ENCODE measurements at places on chromosomes 3 and 15. TPM values are rescaled to one million over a fixed set of nuclear protein-coding genes. Genes with fewer than 3 reads are reported as not detected.

GRCh38 chr3:195030791-195031321, 240.1 kb downstream of the XXYLT1 start:
- DNase-seq, result peak; percentile 42

Gene CERS3
- total RNA-seq, result 0.36 TPM

GRCh38 chr15:65839354-65839901, 29.9 kb upstream of the RAB11A start:
- DNase-seq, result no peak

Gene ACTL6A
- 39.7 TPM for total RNA-seq

DNA sequence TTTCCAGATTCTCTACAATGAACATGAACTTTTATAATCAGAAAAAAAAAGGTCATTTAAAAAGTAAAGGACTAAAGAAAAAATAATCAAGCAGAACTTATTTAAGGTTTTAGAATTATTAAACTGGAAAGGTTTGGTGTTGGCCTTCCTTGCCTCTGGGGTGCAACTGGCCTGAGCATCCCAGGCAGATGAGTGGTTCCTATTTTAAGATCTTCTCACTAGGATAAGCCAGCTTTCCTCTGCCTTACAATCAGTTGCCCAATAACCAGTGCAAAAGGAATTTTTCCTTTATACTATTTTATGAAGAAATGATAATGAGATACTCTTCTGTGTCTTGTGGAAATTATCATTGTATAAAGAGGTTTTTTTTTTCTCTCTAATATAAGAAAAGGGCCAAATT, 56.6 kb downstream of the SEC22A start:
- no peak for DNase-seq

DNA sequence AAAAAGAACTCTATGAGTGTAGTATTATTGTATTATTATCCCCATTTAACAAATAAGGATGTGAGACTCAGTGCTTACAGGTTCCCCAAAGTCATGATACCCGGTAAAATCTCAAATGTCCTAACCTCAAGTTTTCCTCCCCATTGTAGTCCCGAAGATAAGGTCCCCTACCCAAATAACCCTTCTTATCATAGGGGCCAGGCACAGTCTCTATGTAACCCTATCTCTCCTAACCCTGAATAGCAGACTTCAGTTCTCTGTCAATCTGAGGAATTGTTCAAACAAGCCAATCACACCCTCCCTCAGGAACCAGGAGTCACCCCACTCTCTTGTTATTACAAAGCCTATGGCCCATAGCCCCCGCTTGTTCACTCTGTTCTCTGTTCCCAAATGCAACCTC, 10.5 kb upstream of the SUSD5 start:
- no peak for DNase-seq

DNA sequence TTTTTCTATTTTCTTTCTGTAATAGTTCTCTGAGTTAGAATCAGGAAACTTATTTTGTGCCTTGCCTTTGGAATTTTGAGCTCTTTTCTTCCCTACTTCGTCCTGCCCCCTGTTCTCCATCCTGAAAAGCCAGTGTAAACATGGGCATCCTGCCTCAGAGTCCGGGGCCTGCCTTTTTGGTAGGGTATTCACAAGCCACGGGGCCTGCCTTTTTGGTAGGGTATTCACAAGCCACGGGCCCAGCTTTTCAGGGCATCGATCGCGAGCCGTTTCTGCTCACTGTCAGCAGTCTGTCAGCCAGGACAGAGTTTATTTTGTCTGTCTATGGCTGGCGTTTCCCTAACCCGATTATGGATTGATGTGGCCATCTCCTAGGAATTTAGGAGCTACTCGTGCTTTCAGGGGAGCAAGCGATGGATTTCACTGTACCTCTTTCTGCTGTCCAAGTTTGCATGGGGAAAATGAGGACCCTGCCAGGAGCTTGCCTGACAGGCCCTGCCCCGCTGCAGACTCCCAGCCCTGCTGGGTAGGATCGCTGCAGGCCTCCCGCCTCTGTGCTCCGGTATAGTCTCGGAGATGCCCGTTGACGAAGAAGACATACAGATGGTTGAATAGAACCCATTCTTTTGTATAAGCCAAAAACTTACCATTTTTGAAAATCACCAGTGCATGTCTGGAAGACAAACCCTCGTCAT, 12.8 kb downstream of the SYNM start:
- peak; percentile 43 for DNase-seq

GRCh38 chr3:122989856-122990575, 37.5 kb downstream of the SEMA5B start:
- no peak for DNase-seq

Gene DCBLD2
- 41.8 TPM for total RNA-seq

Gene PAQR9
- 0.13 TPM for total RNA-seq

- DNase-seq, result no peak
These were observed 3.9 kb downstream of the ITIH3 start for GRCh38 chr3:52798376-52798977.

DNA sequence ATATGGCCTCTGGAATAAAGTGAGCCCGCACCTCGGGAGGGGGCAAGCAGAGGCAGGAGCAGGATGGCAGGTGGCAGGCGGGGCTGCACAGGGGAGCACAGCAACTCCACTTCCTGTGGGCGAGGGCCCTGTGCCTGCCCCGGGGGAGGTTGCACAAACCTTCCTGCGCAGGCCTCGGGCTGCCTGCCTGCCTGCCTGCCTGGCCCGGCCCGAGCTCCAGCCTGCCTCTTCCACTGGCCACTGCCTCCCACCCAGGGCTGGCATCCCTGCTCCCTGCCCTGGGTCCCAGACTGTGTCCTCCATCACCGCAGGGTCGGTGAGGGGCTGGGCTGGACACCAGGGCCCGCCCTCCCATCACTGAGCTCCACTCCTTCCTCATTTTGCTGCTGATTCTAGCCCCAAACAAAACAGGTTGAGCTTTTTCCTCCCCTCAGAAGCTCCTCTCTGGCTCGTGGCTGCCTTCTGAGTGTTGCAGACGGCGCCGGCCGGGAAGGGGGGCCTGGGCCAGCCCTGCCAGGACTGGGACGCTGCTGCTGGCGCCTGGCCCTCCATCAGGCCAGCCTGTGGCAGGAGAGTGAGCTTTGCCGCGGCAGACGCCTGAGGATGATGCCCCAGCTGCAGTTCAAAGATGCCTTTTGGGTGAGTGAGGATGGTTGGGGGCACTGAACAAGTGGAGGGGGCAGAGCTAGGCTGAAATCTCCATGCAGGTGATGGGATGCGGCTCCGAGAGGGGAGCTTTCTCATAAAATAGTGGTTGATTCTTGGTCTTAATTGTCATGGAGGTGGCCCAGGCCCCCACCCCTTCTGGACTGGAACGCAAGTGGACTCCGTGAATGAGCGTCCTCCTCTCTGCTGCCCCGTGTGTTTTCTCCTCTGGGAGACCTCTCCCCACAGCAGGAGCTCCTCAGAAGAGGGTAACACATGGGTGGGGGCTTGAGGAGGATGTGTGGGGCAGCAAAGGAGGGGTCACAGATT, at the start of gene PSTPIP1:
Gene PSTPIP1 (plus strand): TSS at position 156 of the 975 bp plus-strand sequence. CDS start 448 bp downstream, at position 604.
- DNase-seq, result peak; percentile 59

GRCh38 chr15:56249092-56249491, 5.4 kb upstream of the RFX7 start:
- DNase-seq, result no peak

DNA sequence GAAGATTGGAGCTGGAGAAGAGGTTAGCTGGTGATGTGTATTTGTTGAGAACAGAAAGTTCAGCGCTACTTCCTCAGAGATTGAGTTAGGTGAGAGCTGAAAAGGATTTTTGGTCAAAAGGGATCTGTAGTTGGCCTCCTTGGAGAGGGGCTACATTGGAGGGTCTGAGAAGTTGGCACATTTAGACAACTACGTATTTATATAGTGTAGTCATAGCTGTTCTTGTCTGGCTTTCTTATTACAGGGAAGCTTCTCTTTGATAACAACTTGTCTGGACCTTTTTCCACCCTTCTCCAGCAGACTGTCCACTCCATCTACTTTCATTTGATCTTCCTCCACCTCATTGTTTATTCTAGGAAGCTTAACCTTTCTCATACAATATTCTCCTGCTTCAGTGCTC, 43.7 kb downstream of the KAT2B start:
- DNase-seq, result no peak

GRCh38 chr15:79168922-79169456, 78.4 kb upstream of the RASGRF1 start:
- DNase-seq, result no peak

Gene CISH
- total RNA-seq, result 10.6 TPM

- peak; percentile 62 for DNase-seq
These were observed 31.9 kb downstream of the SH3BP5 start for GRCh38 chr3:15300323-15301078.

Gene PRRT3
- total RNA-seq, result 1.5 TPM

GRCh38 chr15:63600001-63600615, 2.9 kb downstream of the FBXL22 start:
- no peak for DNase-seq

DNA sequence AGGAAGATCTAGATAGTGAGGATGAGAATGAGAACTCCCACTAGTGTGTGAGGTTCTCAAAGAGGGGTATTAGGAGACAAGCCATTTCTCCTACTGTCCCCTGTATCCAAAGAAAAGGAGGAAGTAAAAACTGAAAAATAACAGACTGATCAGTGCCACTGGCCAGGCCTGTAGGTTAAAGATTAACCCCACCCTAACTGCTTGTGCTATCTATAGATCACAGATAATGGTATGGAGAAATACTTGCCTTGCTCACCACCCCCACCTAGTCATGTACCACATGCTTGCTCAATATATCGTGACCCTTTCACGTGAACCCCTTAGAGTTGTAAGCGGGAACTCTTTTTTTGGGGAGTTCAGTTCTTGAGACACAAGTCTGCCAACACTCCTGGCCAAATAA, 519.7 kb upstream of the FRG2C start:
- DNase-seq, result no peak

DNA sequence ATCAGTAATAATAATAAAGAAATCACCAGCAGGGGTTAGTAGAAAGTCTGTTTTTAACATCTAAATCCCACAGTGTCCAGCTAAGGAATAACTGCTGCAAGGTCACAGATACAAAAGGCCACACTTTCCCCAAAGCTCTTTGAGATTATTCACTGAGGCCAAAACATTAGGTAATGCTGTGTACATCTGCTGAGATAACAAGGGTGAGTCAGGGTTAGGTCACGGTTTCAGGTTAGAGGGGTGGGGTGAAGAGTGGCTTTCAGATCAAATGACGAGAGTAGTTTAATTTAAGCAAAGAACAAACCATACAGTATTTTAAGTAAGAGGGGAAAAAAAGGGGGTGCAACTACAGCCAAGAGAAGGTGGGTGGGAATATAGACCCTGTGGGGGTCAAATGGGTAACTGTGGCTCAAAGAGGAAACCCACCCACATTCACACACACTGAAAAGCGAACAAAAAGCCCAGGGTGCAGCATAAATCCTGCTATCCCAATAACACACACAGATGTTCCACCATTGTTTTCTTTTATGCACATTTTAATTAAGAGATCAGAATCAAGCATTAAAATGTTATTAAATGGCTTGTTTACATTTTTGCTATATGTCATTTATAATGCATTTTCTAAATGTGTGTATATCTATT, 412.9 kb downstream of the TIGIT start:
- DNase-seq, result no peak

- no peak for DNase-seq
These were observed 24.9 kb upstream of the WNT5A start for GRCh38 chr3:55511895-55512570.

GRCh38 chr15:53911431-53911830, 66.8 kb upstream of the UNC13C start:
- DNase-seq, result no peak

- no peak for DNase-seq
These were observed 7.2 kb downstream of the ARID3B start for GRCh38 chr15:74548241-74548640.

GRCh38 chr15:60554494-60554893, 75.6 kb upstream of the ICE2 start:
- DNase-seq, result no peak

Gene MYL3
- total RNA-seq, result 3.3 TPM

DNA sequence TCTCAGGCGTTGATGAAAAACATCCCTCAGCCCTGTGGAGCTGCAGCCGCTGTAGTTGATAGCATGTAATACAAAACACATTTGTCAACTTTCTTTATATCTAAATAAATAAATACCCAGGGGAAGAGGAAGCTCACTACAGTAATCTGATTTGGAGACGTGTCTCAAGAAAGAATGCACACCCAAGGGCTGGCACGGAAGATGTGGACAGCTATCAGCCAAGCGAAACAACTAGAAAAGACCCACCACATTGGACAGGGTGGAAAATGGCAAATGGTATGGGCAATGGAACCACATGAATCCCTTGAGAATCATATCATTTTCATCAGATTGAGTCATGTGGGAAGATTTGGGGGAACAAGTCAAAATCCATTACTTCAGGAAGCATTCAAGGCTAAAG, 43.1 kb upstream of the ALDH1A3 start:
- no peak for DNase-seq

Gene TF
- 40.6 TPM for total RNA-seq

- no peak for DNase-seq
These were observed 43.3 kb downstream of the ZPLD1 start for GRCh38 chr3:102478160-102478559.

Gene ABHD6
- 14.0 TPM for total RNA-seq

DNA sequence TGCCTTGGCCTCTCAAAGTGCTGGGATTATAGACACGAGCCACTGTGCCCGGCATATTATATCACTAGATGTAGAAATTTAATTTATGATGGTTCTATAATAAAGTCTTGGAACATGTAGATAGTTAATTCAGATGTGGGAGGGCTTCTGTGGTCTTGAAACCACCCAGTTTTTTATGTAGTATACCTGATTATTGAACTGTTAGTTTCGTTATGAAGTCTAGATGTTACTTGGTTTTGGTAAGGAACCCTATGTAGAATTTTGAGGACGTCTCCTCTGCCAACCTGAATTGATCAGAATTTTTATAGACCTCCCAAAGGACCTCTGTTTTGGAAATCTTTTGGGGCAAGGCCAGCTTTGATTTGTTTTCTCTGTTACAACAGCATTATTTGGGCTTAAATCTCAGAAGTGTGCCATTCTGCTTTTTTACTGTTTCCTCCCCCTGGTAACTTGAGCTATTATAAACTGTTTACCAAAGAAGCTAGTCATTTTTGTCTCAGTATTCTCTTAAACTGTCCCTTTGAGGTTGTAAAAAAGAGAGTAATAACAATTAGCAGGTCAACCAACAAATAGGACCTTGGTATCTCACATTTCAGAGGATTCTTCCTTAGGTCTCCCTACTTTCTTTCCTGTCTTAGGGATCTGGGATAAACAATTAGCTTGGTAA, 20.8 kb downstream of the AKAP13 start:
- DNase-seq, result no peak

DNA sequence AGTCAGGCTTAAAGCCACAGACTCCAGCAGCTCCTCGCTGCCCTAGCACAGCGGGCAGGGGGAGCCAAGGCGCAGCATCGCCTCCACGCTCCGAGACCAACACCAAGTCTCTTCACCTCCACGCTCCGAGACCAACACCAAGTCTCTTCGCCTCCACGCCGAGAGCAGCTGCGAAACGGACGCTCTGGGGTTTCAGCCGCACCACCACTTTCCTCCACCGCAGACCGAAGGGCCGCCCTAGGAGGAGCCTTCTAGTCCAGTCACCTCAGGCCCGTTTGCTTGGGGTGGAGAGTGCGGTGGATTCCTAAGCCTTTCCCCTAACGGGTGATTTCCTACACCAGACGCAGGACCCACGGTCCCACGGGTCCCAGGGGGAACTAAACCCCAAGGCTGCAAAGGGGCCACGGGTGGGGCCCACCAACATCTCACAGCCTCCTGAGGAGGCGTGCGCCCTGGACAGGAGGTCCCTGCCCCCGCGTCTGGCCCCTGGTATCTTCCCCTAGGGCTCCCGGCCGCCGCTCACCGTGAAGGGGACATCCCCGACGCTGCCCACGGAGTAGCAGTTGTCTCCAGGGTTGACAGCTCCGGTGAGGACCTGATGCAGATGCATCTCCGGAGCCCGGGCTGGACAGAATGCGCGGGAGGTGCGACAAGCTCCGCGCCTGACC, 501 bp downstream of the DMXL2 start:
- DNase-seq, result peak; percentile 70

Gene FEZF2
- total RNA-seq, result not detected

All from sciatic nerve (tissue), 2 donors.